ENCODE measurements at places on chromosomes 5 and 9.

DNA sequence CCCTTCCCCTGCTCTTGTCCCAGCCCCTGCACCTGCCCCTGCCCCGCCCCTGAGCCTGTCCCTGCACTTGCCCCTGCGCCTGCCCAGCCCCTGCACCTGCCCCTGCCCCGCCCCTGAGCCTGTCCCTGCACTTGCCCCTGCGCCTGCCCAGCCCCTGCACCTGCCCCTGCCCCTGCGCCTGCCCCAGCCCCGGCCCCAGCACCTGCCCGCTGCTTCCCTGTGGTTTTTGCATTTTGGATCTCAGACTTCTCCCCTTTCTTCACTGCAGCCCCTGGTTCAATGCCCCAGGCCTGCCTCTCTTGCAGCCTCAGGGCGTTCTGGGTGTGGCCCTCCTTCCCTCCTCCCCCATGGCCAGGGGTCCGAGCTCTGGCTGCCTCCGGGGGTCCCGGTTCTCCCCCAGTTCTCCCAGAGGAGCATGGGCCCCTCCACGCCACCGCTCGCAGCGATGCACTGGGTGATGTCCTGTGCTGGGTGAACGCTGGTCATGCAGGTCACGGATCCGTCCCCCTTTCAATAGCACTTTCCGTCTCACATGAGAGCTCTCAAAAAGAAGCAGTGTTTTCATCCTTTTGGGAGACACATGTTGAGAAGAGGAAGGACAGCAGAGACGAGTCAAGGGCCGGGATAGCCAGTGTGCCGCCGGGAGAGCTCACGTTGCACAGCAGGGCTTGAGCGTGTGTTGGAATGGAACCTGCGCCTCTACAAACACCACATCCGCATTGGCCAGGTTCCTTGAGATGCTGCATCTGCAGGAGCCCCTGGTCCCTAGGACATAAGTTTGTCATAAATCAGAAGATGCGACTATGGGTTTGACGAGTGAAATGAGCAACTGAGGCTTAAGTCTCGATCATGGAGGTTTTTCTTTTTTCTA, 44.0 kb upstream of the IRX4 start:
- H3K27me3 ChIP-seq = peaks cover 34% of the 10 kb centered on the region
- H3K27ac ChIP-seq = no peak overlapping the region
- peak; percentile 33 for DNase-seq
- H3K4me3 ChIP-seq = no peak overlapping the region
- no peaks in the 10 kb centered on the region for H3K36me3 ChIP-seq
- peaks cover 2% of the 10 kb centered on the region for H3K4me1 ChIP-seq

DNA sequence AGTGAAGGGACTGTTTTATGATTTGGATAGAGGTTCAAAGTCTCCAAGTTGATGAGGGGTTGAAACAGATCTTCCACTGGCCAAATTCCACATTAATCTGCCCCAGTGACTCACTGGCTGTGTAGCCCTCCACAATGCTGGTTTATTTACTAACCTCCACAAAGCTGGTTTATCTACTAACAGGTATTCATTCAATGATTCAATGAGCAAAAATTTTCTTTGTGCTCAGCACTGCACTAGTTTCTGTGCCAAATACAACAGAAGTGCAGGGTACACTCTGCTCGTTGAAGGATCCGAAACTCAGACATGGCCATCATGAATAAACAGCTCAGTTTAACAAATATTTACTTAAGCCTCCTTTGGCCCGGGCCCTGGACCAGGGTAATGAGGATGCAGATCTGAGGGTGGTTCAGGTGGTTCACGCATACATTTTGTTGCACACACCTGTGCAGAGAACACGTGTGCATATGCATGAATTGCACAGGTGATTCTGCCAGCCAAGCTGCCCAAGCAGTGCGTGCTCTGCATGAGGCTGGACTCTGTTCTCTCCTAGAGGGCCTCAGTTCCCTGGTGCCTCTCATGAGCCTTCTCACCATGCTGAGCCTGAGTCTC, 71.0 kb downstream of the SH3PXD2B start:
- no peaks in the 10 kb centered on the region for H3K4me1 ChIP-seq
- no peak overlapping the region for H3K27ac ChIP-seq
- H3K36me3 ChIP-seq = peaks cover 44% of the 10 kb centered on the region
- H3K27me3 ChIP-seq = no peaks in the 10 kb centered on the region

GRCh38 chr9:6484210-6484609, 71.2 kb downstream of the UHRF2 start:
- H3K27me3 ChIP-seq = no peaks in the 10 kb centered on the region
- DNase-seq = no peak
- H3K4me3 ChIP-seq = no peak overlapping the region
- H3K36me3 ChIP-seq = peaks cover 24% of the 10 kb centered on the region
- H3K4me1 ChIP-seq = no peaks in the 10 kb centered on the region

DNA sequence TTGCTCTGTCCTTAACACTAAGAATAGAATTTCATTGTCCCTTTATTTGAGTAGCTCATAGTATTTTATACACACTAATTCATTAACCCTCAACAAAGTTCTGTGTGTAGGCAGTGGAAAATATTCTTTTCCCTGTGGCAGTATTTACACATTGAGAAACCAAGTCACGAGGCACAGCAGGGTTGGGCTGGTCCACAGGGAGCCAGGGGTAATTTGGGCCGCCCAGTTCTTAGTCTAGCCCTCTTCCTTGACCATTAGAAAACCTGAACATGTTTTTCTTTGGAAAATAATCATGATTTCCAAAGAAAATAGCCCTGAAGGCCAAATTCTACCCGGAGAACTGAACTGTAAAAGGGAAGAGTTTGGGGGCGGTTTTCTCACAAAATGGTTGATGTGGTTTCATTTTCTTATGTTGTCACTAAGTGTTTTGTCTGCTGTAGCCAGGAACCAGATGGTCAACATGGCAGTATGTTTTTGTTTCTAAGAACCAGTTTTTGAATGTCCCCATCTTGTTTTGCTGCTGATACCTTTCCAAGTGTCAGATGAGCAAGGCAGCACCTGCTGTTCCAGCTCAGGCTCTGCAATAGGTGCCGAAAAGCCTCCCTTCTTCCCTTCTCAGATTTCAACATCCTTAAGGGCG, 29.6 kb downstream of the ARHGEF28 start:
- no peaks in the 10 kb centered on the region for H3K36me3 ChIP-seq
- H3K27me3 ChIP-seq = peaks cover 76% of the 10 kb centered on the region
- H3K27ac ChIP-seq = no peak overlapping the region
- no peak overlapping the region for H3K4me3 ChIP-seq
- no peak for DNase-seq

- H3K4me1 ChIP-seq = peaks cover 7% of the 10 kb centered on the region
- no peak for DNase-seq
- no peak overlapping the region for H3K4me3 ChIP-seq
- H3K27ac ChIP-seq = no peak overlapping the region
These were observed 122.0 kb downstream of the NPR3 start for GRCh38 chr5:32833127-32833526.

DNA sequence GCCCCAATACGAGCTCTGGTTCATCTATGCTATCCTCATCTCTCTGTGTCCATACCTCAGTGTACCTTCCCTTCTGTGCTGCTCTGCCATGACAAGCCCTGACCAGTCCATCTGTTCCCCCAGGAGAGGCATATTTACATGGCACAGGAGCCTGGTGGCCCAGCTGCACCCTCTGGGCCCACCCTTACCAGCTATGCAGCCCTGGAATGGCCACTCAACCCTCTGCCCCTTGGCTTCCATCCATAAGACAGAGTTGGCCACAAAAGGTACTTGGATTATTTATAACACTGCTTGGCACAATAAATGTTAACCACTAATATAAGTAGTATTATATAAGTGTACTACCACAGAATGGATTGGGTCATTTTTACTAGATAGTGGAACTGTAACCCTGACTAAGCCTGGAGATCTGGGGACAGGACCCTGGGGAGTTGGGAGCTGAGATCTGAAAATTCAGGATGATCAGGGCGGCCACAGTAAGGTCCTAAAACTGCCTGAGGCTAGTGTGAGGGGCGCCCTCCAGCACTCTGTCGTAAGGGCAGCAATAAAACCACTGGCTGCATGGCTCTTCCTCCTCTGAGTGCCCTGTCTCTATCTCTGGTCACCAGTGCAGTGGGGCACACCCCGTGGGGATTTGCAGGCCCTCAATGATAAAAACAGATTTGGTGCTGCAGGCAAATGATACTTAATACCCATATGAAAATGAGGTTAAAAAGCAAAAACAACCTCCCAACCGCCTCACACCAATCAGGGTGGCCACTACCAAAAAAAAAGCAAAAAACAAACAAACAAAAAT, 65.8 kb downstream of the SEMA4D start:
- no peak overlapping the region for H3K4me3 ChIP-seq
- peaks cover 11% of the 10 kb centered on the region for H3K4me1 ChIP-seq
- DNase-seq = no peak
- H3K36me3 ChIP-seq = no peaks in the 10 kb centered on the region
- no peak overlapping the region for H3K27ac ChIP-seq
- no peaks in the 10 kb centered on the region for H3K27me3 ChIP-seq

GRCh38 chr9:109517901-109518377, 19.8 kb upstream of the PTPN3 start:
- no peak overlapping the region for H3K27ac ChIP-seq
- peaks cover 4% of the 10 kb centered on the region for H3K4me1 ChIP-seq
- DNase-seq = no peak
- H3K36me3 ChIP-seq = no peaks in the 10 kb centered on the region

GRCh38 chr9:122827761-122828093, 661 bp downstream of the PDCL start:
- no peaks in the 10 kb centered on the region for H3K27me3 ChIP-seq
- H3K4me1 ChIP-seq = peaks cover 18% of the 10 kb centered on the region
- peaks cover 5% of the 10 kb centered on the region for H3K36me3 ChIP-seq
- H3K4me3 ChIP-seq = peak overlapping the region; percentile 99

- no peak for DNase-seq
- H3K27ac ChIP-seq = no peak overlapping the region
- H3K4me1 ChIP-seq = peaks cover 17% of the 10 kb centered on the region
- H3K4me3 ChIP-seq = no peak overlapping the region
- H3K36me3 ChIP-seq = peaks cover 17% of the 10 kb centered on the region
- H3K27me3 ChIP-seq = no peaks in the 10 kb centered on the region
These were observed 64.6 kb upstream of the VCAN start for GRCh38 chr5:83406906-83407305.

DNA sequence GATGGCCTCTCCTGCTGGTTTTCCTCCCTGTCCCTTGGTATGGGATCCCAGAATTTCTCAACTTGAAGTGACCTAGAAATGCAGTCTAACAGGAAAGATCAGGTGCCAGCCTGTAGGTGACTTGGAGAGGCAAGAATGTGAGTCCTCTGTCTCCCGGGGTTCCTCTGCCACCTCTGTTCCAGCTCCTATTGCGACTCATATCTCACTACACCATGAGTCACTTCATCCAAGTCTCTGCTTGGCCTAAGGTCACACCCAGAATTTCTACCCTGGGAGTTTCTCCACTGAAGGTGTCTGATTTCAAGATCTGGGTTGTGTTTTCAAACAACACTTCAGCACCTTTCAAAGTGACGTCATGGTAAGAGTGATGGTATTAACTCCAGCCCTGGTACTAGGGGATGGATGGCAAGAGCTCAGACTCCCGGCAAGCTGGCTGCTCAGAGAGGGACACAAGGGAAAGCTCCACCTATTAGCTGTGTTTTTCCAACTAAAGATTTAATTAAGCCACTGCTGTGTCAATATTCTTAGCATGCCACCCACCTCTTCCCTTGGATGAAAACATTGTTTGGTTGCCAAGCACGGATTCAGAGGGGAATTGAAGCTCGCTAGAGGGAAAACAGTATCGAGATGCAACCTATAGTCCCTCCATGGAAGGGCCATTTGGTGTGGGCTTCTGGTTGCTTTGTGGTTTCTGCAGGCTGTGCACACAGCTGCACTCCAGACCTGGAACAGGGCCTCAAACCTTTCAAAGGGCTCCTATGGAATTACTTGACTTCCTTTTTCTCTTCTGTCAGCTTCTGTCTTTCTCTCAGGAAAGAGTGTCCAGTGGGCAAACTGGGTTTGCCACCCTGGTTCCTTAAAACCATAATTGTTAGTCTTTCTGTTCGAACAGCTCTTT, 205.7 kb downstream of the GAS1 start:
- no peak overlapping the region for H3K4me3 ChIP-seq
- DNase-seq = no peak
- no peaks in the 10 kb centered on the region for H3K27me3 ChIP-seq
- H3K27ac ChIP-seq = no peak overlapping the region
- H3K36me3 ChIP-seq = no peaks in the 10 kb centered on the region

DNA sequence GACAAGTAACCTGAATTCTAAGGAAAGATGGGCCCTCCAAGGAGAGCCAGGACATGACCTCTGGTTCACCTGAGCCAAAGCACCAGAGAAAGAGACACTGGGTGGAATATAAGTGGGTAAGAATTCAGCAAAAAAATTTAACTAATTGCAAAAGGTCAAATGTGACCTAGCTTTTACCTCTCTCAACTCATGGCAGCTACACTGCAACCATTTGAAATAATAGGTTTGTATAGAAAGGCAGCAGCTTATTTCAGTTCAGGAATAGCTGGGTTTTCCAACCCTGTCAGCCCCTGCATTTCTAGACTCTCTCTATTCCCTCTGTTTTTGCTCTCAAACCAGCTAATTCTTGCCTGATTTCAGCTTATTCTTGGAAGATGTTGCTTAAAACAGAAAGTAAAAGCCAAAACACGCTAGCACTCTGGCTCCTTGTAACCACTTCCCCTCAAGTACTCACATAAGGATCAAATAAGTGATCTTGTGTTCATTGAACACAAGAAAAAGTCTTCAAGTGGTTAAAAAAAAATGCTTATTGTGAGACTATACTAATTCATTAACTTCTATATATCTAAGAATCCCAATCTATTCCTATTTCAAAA, 101.1 kb upstream of the NR4A3 start:
- H3K27me3 ChIP-seq = no peaks in the 10 kb centered on the region
- H3K27ac ChIP-seq = no peak overlapping the region
- no peak overlapping the region for H3K4me3 ChIP-seq
- H3K4me1 ChIP-seq = peaks cover 4% of the 10 kb centered on the region
- DNase-seq = no peak

DNA sequence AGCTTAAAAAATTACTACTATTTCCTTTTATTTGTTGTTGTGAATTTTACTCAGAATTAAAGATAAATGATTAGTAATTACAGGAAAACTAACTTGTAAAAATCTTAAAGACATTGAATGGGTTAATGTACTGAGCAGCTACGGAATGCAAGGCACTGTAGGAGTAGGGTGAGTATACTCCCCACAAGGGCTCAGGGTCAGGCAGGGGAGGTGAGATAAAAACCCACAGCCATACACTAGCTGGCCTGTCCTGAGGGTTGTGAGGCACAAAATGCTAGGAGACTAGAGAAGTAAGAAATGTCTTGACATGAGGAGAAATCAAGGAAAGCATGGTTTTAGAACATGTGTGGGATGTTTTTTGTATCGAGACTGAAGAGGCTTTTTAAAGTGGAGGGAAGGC, 13.4 kb downstream of the ZBED3 start:
- DNase-seq = no peak
- H3K4me3 ChIP-seq = no peak overlapping the region
- peaks cover 12% of the 10 kb centered on the region for H3K4me1 ChIP-seq
- H3K27ac ChIP-seq = no peak overlapping the region
- no peaks in the 10 kb centered on the region for H3K27me3 ChIP-seq
- H3K36me3 ChIP-seq = peaks cover 15% of the 10 kb centered on the region
